ENCODE measurements at places on chromosomes 4 and X.
A peak's percentile ranks its signal among the peaks of the same experiment; 100 is the strongest.

GRCh38 chr4:160299608-160300007 lies 1196.7 kb downstream of the RAPGEF2 start:
- no peak for DNase-seq

DNA sequence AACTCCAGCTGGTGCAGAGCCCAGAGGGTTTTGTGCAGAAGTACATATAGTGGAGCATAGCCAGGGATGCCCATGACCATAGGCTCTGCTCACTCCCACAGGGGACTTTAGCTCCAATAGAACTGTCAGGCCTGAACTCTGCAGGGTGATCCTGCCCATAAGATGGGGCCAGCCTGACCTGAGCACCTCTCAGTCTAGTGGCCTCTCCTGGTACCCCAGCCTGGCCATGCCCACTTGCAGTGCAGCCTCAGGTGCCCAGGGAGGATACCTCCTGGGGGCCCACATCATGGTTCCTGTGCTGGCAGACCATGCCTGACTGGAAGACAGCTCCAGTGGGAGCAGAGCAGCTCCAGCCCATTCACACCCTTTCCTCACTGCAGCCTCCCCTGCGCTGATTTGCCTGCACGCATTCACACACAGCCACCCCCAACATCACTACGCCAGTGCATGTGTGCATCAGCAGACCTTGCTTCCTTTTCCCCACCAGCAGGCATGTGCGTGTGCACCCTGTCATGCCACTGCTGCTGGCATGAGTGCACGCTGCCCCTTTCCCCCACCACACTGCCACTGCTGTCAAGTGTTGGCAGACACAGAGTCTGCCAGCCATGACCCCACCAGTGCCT lies 53.0 kb upstream of the MMAA start:
- DNase-seq = no peak

DNA sequence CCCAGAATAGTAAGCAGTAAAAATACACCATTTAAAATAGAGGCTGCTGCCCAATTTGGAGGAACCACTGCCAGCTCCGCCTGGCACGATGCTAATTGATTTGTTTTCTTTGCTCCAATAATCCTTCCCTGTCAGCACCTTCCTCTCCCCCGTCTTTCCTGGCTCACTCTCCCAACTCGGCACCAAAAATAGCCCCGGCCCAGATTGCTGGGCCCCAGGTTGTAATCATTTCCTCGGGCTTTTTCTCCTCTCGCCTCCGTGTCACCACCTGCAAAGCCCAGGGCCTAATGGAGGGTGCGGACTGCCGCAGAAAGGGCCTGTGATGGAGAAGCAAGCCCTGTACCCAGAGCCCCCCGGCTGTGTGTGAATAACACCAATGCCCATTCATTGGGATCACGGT lies 197.6 kb upstream of the PSAPL1 start:
- no peak for DNase-seq

DNA sequence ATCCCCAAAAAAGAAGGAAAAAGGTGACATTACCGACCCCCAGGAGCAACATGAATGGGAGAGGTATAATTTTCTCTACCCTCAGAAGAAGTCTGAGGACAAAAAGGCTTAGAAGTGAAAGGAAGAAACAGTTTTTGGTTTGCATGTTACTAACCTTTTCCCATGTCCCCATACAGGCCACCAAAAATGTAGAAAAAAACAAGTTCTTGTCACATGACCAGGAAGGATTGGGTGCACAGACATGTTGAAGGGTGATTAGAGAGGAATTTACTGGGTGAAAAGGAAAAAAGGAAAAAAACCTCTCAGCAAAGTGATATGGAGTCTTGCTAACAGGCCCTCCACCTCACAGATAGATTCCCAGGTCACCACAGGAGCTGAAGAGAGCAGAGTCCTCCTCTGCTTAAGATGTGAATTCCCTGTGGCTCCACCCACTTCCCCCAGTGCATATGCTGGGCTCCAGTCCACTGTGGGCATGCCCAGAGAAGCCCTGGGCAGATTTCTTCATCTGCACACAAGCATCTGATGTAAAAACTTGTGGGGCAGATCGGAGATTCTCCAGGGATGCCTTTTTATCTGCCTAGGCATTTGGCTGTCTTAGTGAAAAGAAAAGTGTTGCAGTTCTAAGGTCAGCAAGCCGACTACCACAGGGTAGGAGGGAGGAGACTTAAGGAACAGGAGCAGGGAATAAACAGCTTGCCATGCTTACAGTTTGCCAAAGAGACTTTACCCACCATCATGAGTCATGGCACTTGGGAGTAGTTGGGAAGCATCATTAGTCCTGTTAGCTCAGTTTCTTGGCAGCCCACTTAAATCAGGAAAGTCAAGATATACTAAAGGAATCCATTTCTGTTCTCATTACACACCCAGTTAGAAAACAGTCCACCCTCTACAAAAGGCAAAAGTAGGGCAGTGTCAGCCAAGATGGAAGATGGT lies 25.0 kb upstream of the PASD1 start:
- DNase-seq = no peak

DNA sequence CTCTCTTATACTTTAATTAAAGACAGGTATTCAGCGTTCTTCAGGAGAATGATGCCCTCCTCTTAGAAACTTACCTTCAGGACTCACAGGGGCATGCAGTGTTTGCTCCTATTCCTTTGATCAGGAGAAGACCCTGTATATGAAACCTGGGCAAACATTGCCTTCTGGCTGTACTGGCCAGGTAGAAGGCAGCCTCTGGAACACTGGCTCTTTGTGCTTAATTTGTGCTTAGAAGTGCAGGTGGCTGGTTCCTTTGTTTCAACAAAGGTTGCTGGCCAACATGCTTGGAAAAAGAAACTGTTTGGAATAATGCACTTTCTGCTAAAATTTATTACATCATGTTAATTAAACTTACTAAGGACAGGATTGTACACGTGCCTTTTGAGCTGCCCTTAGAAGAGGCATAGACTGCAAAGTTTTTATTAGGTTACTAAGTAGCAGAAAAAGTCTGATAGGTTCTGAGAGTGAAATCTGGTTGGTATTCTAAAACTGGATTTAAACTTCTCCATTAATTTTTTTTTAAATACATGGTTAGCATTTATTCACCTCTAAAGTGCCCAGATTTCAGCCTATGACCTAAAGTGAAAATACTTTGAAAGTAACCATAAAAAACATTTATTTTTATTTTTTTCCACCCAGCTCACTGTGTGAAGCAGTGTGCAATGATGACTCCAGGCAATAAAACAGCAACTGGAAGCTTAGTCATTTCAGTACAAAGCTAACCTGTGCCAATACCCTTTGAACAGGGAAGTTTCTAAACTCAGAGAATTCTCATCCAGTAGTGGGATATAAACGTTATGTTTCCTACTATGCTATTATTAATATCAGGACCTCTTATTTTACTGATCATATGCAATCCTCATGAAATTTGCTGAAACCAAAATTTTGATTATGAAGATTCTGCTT lies 11.3 kb downstream of the RASSF6 start:
- DNase-seq = peak; percentile 61

DNA sequence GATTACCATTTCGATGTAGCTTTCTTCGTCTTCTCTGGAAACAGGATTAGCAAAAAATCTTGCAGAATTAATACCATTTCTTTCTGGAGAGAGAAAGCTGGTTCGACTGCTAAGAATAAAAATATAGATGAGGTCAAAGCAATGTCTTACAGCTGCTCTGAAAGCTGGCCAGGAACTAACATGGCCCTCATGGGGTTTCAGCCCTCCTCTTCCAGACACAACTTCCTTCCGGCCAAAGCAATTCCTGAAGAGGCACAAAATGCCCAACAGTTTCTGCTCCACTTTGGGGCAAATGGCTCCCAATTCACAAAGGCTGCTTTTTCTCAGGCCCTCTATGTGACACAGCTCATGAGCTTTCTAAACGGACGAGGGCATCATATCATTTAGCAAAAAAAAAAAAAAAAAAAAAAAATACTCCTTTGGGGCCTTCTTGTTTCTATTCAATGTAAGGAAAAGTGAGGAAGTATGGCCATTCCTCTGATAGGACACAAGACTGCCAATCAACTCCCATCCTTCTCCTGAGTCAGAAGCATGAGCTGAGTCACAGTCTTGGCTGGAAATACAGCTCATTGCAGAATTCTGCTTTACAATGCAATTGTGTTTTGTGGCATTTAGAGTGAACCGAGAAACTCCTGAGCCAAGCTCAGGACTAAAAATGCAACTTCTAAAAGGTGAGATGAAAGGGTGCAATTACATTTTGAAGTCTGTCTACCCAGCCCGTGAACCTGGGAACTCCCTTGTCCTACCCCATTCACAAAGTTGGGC lies 42.7 kb upstream of the CTAG2 start:
- DNase-seq = peak; percentile 61

DNA sequence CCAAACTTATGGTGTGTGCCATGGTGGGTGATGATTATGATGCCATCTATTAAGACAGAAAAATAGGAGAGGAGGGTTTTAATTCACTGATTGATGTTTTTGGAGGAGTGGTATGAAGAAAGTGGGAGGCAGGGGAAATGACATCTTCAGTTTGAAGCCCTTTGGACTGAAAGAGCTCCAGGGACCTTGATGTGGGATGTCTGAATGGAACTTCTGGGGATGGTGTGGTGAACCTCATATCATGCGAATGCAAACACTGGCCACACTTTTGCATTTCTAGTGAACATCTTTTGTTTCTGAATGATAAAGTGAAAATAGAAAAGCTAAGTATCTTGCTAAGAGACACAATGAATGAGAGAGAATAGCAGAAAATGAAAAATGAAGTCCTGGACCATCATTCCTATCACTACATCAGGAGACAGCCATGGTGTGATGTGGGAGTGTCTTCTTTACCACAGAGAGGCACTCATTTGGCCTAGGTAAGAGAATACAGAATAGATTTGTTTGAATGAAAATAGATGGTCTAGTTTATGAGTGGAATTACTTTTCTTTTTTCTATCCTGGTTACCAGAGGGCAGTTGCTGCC lies 123.5 kb downstream of the ZNF827 start:
- no peak for DNase-seq

DNA sequence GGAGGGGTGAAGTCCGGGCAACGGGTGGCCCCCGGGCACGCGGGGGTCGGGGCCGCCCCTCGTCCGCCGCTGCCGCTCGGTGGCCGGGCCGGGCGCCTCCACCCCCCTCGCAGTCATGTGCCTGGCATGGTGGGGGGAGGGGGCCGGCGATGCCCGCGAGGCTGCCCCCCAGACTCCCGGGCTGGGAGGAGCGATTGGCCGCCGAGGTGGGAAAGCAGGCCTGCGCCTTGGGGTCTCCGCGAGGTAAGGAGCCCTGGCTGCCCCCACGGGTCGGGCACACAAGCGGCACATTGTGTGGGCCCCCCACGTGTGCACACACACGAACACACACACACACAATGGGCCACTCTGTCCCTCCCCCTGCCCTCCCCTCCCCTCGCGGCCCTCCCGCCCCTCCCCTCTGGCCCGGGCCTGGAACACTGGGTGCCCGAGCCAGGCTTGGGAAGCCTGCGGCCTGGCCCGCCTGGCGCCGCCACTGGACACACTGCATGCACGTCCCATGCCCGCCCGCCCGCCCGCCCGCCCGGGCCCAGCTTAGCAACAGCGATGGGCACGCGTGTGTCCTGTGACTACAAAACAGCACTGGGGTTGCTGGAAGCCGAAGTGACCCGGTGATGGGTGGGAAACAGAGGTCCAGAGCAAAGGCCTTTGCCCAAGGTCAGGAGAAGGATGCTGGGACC lies 1.3 kb downstream of the SLC6A8 start:
- DNase-seq = no peak

GRCh38 chr4:4555916-4556315 lies 14.1 kb upstream of the STX18 start:
- peak; percentile 37 for DNase-seq

DNA sequence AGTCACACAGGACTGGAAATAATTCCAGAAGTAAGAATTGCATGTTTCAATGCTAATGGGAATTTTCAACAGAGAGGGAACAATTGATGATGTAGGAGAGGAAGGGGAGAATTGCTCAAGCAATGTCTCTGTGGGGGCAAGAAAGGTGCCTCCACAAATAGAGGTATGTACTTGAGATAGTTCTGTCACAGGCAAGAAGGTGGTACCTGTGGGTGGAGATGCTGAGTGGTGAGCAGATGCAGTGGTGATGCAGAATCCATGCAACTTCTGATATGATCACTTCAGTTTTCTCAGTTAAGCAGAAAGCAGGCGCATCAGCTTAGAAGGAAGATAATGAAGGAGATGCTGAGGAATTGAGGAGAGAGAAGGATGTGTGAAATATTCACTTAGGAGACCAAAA lies 55.1 kb upstream of the SEC24B start:
- no peak for DNase-seq

- DNase-seq = no peak
Measured at GRCh38 chrX:134180601-134181274, 56.2 kb upstream of the CCDC160 start.

- DNase-seq = no peak
Measured at GRCh38 chrX:119417842-119418241, 18.7 kb downstream of the SLC25A43 start.

DNA sequence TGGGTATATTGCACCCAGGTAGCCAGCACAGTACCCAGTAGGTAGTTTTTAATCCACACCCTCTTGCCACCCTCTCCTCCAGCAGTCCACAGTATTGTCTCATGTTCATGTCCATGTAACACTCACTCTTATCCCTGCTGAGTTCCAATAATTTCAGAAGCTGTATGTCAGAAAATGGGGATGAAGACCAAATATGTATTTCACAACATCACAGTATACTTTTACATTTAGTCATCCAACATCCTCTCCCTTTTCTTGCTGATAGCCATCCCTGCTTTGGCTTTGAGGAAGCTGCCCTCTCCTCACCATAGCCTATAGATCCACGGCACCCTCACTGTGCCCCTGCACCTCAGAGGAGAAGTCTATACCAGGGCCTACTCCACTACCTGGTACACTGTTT lies 126.0 kb upstream of the LDB2 start:
- no peak for DNase-seq

DNA sequence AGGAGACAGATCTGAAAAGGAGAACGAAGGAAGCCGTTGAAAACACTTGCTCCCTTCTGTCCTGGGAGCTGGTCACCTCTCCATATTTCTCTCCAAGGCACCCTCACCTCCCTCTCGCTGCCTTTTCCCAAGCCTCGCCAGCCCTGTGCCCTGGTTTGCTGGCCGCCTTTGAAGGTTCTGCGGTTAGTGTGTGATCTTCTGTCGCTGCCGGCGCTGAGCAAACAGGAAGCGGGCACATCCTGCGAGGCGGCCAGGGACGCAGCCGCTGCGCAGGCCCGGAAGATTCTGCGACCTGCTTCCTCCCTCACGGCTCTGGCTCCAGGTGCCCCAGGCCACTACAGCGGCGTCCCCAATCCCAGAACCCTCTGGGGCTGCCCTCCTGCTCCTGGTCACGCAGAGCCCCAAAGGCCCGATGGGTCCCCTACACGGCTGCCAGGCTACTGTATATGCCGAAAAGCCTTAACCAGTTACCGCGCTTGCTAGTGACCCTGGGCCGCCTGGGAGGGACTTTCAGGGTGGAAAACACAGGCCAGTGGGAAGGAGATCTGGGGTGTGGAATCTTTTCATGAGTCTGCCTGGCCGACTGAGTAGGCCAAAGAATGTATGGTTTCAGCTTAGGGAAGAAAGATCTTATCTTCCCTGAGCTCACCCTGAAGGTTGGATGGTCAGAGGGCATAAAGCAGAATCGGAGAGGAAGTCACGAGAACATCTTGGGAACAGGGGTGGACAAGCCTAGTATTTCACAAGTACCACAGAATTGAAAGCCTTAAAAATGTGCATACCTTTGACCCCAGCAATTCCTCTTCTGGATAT lies 2.3 kb upstream of the SASH3 start:
- no peak for DNase-seq
